ENCODE measurements at places on chromosomes 12 and 14.

GRCh38 chr14:66420251-66421006, 65.7 kb upstream of the CCDC196 start:
- no peak for DNase-seq

DNA sequence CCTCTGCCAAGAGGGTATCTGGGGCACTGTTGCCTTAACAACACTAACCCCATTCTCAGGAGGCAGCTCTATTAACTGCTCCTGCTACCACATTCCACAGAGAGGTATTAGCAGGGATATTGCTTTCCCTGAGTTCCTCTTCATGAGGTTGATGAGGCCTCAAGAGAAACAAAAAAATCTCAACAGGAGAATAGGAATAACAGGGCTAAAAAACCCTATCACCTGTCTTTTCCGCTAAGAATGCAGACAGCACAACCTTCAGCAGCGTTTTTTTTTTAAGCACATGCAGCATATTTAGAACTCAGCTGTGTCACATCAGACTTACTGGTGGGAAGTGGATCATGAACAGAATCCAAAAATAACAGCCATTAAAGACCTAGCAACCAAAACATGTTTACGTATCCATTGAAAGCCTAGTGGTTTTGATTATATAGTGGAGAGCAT, 29.2 kb downstream of the ATF7 start:
- no peak for DNase-seq

DNA sequence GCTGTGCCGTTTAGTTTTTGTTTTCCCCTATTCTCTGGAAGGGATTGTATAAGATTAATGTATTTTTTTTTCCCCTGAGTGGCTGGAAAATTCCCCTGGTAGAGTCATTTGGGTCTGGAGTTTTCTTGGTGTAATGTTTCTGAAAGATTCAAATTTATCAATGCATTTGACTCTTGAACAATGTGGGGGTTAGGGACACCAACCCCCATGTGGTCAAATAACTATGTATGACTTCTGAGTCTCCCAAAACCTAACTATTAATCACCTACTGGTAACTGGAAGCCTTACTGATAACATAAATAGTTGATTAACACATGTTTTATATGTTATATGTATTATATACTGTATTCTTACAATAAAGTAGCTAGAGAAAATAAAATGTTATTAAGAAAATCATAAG, 220.1 kb upstream of the PDE3A start:
- no peak for DNase-seq

- no peak for DNase-seq
Observed at GRCh38 chr12:5623411-5623810, 191.5 kb downstream of the NTF3 start.

- DNase-seq: no peak
Observed at GRCh38 chr14:59189091-59189785, 771 bp downstream of the DAAM1 start.

DNA sequence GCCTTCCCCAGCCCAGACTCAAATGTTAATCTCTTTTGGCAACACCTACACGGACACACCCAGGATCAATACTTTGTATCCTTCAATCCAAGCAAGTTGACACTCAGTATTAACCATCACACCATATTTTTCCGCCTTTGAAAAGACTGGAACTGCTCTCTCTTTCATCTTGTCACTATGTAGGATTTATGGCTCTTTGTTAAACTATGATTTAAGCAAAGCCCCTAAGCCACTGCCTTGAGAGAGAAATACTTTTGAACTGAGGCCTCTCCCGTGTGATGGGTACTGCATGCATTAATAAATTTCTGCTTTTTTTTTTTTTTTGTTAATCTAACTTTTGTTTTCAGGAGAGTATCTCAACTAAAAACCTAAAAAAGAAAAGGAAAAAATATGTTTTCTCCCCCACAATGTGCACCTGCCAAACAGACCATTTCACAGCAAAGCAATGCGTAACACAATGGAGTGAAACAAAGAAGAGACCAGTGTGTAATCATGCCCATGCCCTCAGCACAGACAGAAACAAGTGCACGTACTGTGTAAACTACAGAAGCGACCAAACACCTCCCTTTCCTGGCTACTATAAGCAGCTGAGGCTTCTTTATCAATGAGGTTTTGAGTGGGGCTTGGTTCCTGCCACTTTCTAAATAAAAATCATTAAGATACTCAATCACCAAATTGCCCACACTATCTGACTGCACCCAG, 28.3 kb upstream of the ETFBKMT start:
- DNase-seq: no peak

DNA sequence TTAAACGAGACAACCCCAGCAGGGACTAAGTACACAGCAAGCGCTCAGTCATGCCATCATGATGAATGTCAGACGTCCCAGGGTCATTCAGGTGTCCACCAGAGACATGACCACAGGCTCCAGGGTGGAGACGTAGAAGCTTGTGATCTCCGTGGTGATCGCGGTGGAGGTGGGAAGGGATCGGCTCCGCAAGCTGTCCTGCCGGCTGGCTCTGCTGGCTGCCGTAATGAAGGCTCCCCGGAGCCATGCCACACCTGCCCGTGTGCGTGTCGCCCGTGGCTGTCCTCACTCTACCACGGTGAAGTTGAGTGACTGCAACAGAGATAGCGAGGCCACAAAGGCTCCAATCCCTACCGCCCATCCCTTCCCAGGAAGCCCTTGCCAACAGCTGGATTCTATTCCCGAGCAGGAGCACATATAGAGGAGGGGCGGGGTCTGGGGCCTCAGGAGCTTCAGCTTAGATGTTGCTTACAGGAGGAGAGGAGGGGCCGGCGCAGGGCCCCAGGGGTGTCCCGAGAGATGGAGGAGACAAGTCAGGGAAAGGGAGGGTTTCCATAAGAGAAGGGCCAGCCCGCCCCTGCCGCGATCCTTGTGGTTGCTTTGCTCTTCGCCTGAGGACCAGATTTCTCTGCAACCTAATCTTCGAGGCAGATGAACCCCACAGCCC, 332.6 kb upstream of the SFSWAP start:
- DNase-seq: no peak

- DNase-seq: no peak
Observed at GRCh38 chr12:54417712-54418440, 1.2 kb downstream of the ITGA5 start.

GRCh38 chr14:61409782-61410181, 88.4 kb downstream of the PRKCH start:
- DNase-seq: no peak

GRCh38 chr14:104931304-104931770, 6.7 kb downstream of the PLD4 start:
- no peak for DNase-seq

DNA sequence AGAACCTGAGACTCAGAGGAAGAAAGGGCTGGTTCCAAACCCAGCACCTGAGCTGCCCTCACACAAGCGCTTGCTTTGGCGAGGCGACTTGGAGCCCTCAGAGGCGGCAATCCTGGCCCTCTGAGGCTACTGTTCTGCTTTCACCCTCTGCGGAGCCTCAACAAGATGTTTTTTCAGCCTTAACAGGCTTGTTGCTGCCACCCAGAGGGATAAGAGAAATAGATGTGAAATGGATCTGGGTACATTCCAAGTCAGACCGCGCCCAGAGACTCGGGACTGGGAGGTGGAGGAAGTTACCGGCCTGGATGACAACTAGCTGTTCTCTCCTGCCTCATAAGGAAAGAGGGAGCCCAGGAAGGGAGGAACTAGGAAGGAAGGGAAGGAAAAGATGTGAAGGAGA, 89.6 kb downstream of the TTC7B start:
- DNase-seq: no peak

GRCh38 chr12:122072031-122072970, 6.3 kb upstream of the MLXIP start:
- no peak for DNase-seq

- no peak for DNase-seq
Observed at GRCh38 chr12:91093341-91093740, 18.0 kb downstream of the LUM start.

DNA sequence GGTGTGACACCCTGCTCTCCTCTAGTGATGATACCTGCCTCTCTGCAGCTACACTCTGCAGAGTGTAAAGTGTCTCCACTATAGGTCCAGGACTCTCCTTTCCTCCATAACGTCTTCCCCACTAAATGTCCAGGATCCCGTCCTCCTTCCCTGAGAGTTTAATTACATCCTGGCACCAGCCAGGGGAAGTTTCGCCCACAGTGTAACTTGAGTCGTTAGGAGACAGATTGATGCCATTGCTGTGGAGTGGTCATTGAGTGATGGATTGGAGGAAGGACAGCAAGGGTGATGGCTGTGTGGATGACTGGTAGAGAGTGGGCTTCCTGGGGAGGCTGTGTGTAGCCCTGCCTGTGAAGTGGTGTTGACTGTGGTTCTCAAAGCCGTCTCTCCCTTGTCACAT, 84.0 kb upstream of the TMEM132D start:
- DNase-seq: no peak

DNA sequence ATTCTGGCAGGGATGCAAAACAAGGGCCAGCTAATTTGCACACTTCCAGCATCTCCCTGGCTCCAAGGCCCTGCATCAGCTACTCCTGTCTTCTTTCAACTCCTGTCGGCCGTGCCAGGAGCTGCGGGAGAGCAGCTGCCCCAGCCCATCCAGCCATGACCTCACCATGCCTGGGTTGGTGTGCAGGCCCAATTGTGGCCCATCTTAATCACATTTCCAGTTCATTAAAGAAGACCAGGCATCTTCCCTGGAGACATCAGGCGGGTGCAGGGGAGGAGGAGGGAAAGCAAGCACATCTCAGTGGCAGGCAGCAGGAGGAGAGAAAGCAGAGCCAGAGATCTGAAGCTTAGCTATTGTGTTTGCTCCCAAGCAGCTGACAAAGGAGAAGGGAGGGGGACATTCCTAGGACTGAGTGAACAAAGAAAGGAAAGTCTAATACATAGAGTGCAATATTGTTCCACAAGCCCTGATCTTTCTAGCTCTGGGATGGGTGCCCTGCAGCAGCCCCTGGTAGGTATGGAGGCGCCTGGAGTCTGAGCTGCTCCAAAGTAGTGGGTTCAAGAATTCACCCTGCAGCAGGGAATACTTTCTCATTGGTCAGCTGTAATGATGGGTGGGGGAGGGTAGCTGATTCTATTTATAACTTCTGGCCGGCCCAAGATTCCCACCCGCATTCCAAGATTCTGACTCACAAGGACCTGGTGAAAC, 40.1 kb downstream of the VWF start:
- DNase-seq: no peak

GRCh38 chr14:68160779-68161546, 341.4 kb downstream of the RAD51B start:
- DNase-seq: no peak

GRCh38 chr14:61644834-61645233, 50.5 kb upstream of the HIF1A start:
- no peak for DNase-seq

GRCh38 chr14:100359881-100360280, 36.7 kb downstream of the SLC25A47 start:
- no peak for DNase-seq

- no peak for DNase-seq
Observed at GRCh38 chr12:19312637-19313036, 126.7 kb upstream of the AEBP2 start.

DNA sequence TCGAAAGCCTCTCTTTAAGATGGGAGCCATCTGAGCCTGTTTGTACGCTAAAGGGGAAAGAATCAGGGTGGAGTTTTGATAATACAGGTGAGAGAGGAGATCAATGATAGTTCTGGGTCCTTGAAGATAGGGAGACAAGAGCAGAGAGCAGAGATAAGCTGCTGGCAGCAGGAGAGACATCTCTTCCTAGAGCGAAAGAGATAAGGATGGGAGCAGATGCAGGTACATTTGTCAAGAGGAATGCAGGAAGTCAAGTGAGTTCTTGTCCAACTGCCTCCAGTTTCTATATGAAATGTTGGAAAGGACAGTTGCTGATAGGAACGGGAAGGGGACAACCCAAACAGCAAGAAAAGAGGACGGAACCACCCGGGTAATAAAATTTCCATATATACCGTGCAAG, 24.7 kb upstream of the HIF1A start:
- DNase-seq: no peak

DNA sequence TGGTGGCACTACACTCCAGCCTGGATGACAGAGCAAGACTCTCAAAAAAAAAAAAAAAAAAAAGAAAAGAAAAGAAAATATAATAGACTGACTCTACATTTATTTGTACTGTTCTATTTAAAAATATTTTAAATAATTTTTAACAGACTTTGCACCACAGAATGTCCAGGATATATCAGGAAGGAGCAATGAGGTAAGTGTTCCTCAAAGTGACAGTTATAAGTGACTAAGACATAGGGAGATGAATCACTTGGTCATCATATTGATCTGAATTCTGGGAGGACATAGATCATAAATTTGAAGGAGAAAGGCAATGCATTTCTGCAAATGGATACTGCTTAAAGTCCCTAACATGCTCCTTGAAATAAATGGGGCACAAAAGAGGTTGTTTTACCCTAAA, 221.5 kb downstream of the KCNC2 start:
- no peak for DNase-seq

GRCh38 chr12:119479121-119479561, 114.4 kb upstream of the TMEM233 start:
- no peak for DNase-seq

DNA sequence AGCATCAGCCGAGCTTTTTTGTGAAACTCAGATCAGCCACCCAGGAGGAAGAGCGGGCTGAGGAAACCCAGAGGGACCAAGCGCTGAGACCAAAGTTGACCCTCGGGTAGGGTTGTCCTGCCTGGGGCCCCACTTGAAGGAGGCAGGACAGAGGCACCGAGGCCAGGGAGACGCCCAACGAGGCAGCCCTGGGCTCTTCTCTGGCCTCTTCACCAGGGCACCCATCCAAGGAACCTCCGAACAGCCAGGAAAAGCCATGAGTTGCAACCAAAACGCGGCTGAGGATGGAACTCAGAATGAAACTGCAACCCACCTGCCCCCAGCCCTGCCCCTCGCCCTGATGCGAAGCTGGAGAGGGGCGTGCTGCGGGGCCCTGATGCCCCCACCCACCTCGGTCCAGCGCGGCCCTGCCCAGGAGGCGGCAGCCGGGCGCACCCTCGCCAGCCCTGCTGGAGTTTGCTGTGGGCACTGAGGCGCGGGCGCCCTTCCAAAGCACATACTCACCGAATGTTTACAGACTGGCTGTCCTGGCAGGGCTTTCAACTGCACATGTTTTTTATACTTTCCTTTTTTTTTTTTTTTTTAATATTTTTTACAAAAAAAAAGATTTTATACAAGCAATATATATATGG, 41.9 kb downstream of the JDP2 start:
- DNase-seq: no peak

DNA sequence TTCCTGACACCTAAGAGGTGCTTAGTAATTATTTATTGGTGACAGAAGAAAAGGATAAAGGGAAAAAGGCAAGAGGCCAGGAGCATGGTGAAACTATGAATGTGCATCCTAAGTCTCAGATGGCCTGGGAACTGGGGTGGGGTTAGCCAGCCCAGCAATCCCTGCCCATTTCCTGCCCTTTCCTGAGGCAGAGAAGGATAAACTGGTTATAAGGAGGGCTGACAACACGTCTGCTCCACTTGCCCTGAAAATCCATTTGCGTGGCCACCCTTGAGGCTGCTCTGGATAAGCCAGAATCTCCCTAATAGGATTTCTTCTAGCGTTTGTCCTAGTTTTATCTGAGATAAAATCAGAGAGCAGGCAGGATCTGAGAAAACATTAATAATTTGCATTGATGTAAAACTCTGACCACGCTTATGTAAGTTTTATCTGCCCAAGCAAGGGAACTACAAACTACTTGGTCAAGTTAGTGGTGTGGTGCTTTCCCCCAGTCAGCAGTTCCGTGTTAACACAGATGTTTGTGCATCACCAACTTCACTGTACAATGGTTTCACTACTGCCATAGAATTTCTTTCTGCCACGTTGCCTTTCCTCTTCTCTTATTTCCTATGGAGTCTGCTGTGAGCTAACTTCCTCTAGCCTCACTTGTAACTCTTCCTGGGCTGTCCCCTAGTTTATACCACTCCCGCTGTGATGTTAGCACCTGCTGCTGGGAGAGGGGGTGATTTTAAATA, 392.7 kb downstream of the RPS29 start:
- no peak for DNase-seq

GRCh38 chr14:20343862-20344220, 406 bp downstream of the PARP2 start:
- DNase-seq: no peak
